NCI-H524 (cell line): ENCODE measurements at places on chromosomes 6 and 20.

GRCh38 chr6:3396503-3397180, 60.2 kb downstream of the SLC22A23 start:
- no peak for DNase-seq

- peak; percentile 23 for DNase-seq
Measured at GRCh38 chr20:2751878-2752566, 48.4 kb downstream of the CPXM1 start.

- DNase-seq, result peak; percentile 51
Measured at GRCh38 chr20:21396599-21397340, 556 bp downstream of the NKX2-4 start.

GRCh38 chr20:4951299-4951698, 50.0 kb downstream of the SLC23A2 start:
- DNase-seq, result no peak

DNA sequence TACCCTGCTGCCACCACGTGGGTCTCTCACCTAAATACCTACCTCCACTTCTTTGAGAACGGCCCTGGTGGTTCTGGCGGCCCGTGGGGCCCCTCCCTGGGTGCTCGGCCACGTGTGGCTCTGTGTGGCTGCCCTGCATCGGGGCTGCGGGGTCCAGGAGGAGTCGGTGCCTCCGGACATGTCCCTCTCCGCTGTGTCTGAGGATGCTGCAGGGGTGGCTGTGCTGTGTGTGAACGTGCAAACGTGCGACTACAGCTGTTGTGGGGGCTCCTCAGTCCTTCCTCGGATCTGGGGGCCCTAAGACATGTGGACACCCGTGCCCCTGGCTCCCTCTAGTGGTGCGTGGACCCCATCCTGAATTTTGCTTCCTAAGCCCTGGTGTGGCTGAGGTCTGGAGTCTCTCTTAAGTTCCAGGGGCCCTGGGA, 691.8 kb downstream of the QKI start:
- DNase-seq, result peak; percentile 44

DNA sequence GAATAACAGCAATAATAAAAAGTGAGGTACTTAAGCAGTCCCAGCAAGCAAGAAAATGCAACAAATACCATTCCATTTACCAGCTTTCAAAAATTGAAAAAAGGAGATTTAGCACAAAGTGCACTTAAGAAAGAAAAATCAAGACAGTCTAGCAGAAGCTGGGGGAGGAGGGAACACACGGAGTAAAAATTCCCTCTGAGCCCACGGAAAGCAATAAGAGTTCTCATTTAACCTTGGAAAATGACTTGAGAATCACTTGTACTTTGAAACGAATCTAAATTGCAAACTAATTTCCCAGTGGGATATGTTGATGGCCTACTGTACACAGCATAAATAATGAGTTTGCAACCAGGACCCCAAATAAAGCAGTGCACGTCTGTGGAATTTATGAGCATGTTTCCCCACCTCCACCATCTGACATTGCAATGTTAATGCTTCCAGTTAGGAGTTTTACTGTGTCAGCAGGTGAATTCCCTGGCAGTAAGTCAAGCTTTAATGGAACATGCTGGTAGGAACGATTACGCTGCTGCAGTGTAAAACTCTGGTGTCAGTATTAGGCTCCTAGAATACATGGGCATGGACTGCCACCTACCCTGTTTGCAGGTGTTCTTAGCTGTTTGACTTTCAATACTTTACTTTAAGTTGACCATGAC, 386.8 kb downstream of the HDGFL1 start:
- no peak for DNase-seq

- no peak for DNase-seq
Measured at GRCh38 chr6:142699391-142699790, 245.6 kb downstream of the HIVEP2 start.

DNA sequence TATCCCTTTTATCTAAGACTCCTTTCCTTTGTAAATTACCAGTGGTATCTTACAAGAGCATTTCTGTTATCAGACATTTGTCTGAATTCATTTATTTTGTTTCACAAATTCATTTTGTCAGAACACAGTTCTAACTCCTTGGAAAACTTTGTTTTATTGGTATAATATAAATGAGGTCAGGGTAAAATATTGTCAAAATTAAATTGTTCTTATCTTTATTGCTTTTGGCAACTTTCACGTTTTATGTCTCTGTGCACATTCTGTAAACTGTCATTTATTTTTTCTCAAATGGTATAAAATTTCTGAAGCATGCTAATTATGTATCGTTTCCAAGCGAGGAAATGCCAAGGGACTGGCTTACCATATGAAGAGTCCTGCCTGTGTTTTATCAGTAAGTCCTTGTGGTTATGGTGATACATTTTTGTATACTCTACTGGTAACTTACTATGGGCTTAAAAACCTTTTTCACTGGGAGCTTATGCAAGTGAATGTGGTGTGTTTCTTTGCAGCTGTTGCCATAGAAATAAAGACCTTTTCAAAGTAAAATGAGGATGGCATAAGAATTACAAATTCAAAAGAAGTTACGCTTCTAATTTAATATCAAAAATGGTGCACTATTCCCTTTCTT, 214.2 kb downstream of the COL19A1 start:
- no peak for DNase-seq

GRCh38 chr6:70221025-70221714, 81.7 kb downstream of the COL9A1 start:
- no peak for DNase-seq

GRCh38 chr6:91569071-91569470, 982.2 kb upstream of the MAP3K7 start:
- no peak for DNase-seq

DNA sequence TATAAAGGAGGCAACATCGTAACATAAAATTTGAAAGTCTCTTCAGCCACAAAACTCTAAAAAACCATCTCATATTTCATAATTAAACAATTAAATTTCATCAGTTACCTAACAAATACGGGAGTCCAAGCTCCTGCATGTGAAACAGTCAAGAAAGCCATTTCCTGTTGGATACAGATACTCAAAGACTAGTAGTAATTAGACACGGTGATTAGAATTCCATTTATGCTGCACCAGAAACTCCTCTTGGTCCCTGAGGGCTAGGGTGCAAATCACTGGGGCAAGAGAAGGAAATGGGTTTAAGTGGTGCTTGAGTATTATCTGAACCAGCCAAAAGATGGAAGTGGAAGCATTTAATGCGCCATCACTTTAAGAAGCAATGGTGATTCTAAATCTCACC, 27.4 kb downstream of the TRAM2 start:
- no peak for DNase-seq

GRCh38 chr6:110295451-110296165, 62.5 kb downstream of the METTL24 start:
- DNase-seq, result no peak

- no peak for DNase-seq
Measured at GRCh38 chr6:20467437-20467836, 65.8 kb downstream of the E2F3 start.

GRCh38 chr6:84033523-84034451, at the start of gene MRAP2:
Gene MRAP2 (plus strand): TSS chr6:84033772. CDS start chr6:84055319, 21,547 bp downstream.
- DNase-seq, result peak; percentile 20

DNA sequence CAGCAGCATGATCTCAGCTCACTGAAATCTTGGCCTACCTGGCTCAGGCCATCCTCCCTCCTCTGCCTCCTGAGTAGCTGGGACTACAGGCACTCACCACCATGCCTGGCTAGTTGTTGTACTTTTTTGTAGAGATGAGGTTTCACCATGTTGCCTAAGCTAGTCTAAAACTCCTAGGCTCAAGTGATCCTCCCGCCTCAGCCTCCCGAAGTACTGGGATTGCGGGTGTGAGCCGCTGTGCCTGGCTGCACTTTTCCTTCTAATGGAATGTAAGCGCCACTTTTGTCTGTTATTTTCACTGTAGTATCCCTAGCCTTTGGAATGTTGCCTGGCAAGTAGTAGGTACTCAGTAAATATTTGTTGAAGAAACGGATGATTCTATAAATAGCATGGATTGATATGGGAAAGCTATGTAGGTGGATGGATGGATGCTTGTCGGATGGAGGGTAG, 10.4 kb upstream of the TRIB3 start:
- no peak for DNase-seq

- DNase-seq, result peak; percentile 57
Measured at GRCh38 chr6:108801366-108801765, 46.9 kb upstream of the ARMC2 start.

- peak; percentile 90 for DNase-seq
Measured at GRCh38 chr20:48620507-48621375, 207.1 kb downstream of the PREX1 start.
